ENCODE measurements at places on chromosomes 7 and 10.
A peak's percentile ranks its signal among the peaks of the same experiment; 100 is the strongest.

DNA sequence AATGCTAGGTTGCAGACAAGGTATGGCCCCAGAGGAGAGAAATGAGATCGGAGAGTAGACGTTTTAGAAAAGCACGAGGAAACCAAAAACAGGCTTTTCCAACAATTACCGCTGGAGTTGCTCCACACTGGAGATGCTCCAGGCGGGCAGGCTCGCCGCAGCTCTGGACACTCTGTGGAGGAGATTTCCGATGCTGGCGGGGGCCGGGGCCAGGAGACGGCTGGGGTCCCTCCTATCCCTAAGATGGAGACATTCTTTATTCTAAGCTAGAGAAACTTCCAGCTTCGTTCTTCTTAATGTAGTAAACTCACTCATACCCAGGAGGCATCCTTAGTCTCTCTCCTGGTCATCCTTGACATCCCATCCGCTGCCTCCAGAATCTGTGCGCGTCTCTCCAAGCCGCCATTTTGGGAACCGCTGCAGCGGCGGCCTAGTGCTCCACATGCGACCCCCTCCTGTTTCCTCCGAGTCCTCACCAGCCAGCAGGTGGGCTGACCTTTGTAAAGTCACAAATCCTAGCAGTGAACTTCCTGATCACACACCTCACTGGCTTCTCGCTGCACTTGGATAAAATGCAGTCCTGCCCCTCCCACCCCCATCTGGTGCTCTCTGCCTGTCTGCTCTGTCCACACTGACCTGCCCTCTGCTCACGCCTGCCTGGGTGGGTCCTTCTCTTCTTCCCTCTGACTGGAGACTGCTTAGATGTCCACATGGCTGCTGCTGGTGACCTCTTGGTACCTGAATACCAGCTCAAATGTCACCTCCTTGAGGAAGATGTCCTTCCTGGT lies 11.9 kb downstream of the PYROXD2 start:
- DNase-seq: no peak

DNA sequence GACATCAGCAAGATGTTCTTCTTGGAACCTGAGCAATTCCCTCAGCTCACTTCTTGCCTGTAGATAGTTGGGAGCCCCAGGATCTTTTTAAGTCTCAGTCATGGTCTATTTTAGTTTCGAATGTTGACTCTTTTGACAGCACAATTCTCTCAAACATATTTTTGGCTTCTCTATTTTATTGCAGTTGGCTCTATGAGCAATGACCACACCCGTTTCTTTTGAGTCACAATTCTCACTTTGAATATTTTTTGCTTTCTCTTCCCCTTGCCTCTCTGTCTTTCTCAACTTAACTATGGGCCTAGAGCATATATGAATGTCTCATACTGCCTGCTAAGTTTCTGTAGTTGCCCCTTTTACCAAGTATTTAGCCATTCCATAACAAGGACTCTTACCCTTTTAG lies 222.8 kb downstream of the PTN start:
- DNase-seq: no peak

- DNase-seq: peak; percentile 17
These were observed 146.9 kb downstream of the PTPN20 start for GRCh38 chr10:47058032-47058702.

GRCh38 chr7:4286351-4286750 lies 395.7 kb upstream of the FOXK1 start:
- no peak for DNase-seq

- no peak for DNase-seq
These were observed 132.6 kb downstream of the RPS24 start for GRCh38 chr10:78166261-78166660.

DNA sequence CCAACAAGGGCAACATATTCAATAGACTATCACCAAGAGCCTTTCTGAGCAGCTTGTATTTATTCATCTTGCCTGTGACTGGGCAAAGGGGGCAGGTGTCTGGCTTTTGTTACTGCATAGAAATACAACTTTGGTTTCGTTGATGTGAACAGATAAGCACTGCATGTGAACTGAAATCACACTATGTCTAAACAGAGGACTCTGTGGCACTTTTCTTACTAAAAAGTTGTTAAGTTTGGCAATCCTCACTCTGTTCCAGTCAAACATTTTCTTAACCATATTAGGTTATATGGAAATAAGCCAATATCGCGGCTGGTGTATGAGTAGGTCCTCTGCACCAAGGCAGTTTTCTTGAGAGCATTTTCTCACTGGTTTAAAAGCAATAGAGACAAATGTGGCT lies 48.5 kb downstream of the CALD1 start:
- no peak for DNase-seq

- no peak for DNase-seq
These were observed 8.9 kb downstream of the SH2B2 start for GRCh38 chr7:102295346-102296178.

- no peak for DNase-seq
These were observed 101.5 kb upstream of the ANKRD1 start for GRCh38 chr10:91022390-91022789.

GRCh38 chr7:32170838-32171237 lies 100.6 kb upstream of the PDE1C start:
- no peak for DNase-seq

DNA sequence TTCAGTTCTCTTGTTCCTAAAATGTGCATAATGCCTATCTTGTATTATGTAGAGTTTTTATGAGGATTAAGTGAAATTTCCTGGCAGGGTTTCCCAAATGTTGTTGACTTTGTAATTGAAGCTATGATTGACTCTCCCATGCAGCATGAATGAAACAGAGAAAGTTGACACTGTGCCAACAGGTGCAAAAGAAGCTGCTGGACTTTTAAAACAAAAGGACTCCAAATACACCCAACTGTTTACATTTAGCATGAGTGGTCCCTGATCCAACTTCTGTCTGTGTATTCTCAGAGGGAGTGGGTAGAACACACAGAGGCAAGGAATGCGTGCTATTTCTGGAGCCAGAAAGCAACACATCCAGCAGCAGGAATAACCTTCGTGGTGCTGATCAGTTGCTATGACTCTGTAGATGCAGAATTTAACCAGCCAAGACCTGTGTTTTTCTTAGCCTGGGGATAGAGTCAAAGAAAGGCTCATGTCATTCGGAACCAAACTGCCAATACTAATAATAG lies 14.4 kb upstream of the RBM20 start:
- peak; percentile 89 for DNase-seq

- no peak for DNase-seq
These were observed 89.8 kb downstream of the ARL4A start for GRCh38 chr7:12777257-12777656.

DNA sequence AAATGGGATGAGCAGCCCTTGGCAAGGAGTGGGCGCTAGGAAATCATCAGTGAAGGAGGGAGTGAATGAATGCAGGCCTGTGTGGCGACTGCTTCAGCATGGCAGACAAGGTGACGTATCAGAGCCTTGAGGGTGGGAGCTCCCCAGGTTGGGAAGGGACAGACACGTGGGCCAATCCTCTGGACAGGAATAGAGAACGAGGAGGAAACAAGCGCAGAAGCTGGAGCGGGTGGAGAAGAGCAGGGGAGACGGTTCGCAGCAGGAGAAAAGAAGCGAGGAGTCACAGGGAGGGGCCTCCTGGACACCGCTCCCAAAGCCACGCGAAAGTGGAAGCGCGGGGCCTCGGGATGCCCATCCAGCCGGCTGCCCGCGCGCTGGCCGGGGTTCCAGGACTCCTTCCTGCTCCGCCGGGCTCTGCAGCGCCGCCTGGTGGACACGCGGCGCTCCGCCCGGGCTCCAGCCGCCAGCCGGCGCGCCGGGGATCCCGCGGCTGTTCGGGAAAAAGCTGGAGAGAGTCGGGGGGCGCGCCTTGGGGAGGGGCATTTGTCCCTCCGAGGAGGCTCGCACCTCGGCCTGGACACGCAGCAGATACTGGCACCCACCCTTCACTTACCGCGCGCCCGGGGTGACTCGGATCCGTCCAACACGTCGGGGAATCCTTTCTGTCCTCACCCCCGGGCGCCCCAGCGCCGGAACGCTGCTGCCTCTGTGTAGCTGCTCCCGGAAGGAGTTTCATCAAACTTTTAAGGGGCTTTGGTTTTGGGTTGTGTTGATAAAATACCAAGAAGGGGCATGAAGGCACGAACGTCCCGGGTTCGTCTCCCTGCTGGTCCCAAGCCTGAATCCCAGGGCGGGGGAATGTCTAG lies 6.3 kb downstream of the ZNF503 start:
- peak; percentile 52 for DNase-seq

- DNase-seq: no peak
These were observed 49.0 kb upstream of the LYZL1 start for GRCh38 chr10:29239569-29240472.

DNA sequence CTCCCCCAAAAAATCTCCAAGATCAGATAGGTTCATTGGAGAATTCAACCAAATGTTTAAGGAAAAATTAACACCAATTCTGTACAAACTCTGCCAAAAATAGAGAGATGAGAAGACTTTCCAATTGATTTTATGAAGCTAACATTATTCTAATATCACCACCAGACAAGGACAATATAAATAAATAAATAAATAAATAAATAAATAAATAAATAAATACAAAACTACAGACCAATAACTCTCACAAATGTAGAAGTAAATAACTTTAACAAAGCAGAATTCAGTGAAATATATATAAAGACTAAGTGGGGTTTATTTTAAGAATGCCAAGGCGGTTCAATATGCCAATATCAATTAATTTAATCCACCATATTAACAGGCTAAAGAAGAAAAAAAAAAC lies 425.9 kb upstream of the GHITM start:
- DNase-seq: no peak

DNA sequence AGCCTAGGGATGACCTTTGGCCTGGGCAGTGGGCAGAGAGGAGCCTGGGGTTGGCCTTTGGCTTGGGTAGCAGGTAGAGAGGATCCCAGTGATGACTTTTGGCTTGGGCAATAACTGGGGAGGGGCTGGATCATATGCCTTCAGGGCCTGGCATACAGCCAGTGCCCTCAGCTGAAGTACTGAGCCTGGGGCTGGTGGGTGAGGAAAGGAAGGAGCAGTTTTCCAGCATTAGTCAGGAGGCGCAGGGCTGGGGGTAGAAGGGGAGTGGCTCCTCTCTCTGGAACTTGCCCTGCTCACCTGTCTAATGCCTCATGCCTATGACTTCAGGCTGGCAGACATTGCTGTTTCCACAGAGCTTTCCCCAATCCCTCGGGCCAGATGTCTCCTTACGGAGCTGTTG lies 15.2 kb upstream of the COMTD1 start:
- DNase-seq: peak; percentile 98

GRCh38 chr10:13706604-13707003 lies 119.8 kb downstream of the PRPF18 start:
- peak; percentile 43 for DNase-seq

- no peak for DNase-seq
These were observed 349 bp upstream of the ERVW-1 start for GRCh38 chr7:92478095-92478494.

- no peak for DNase-seq
These were observed 342.8 kb downstream of the DNAJB6 start for GRCh38 chr7:157679607-157680006.

Measured in epithelial cell of esophagus (primary cell).